Omental fat pad (tissue), 4 donors: ENCODE measurements at places on chromosomes 12 and 14.

DNA sequence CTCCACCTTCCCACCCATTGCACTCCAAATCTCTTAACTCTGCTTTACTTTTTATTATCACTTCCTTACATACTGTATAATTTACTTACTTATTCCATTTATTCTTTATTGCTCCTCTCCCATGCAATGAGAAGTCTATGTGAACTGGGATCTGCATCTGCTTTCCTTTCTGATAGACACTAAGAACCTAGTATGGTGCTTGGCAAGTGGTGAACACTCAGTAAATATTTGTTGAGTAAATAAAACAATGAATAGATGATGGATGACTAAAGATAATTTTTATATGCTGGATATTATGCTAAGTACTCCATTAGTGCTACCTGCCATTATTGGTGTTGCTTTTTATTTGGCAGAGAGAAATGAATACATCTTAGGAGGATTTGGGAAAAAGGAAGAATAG is 151.0 kb downstream of the TPH2 start:
- no peak for DNase-seq

GRCh38 chr12:120630104-120630892 is 10.1 kb upstream of the CABP1 start:
- no peak for DNase-seq

GRCh38 chr14:70845601-70846000 is 36.3 kb upstream of the MAP3K9 start:
- no peak for DNase-seq

- no peak for DNase-seq
These were observed 74.4 kb downstream of the DAAM1 start for GRCh38 chr14:59262717-59263454.

- DNase-seq: no peak
These were observed 17.0 kb downstream of the ZDHHC22 start for GRCh38 chr14:77124345-77125280.

- DNase-seq: no peak
These were observed 9.2 kb downstream of the TUNAR start for GRCh38 chr14:95885866-95886265.

DNA sequence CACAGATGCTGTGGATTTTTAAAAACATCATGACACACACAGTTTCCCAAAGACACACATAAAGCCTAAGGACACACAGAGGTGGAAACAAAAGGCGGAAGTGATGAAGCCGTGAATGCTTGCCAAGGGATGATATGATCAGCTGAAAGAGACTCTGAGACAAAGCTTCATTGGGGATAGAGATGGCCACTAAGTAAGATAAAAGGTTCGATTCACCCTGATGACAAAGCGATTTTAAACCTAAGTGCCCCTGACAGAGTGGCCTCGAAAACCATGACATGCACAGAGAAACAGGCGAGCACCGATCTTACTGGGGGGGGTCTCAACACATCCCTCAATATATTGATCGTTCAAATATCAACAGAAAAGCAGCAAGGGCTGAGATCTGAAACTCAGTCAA is 20.3 kb upstream of the EIF5 start:
- no peak for DNase-seq

DNA sequence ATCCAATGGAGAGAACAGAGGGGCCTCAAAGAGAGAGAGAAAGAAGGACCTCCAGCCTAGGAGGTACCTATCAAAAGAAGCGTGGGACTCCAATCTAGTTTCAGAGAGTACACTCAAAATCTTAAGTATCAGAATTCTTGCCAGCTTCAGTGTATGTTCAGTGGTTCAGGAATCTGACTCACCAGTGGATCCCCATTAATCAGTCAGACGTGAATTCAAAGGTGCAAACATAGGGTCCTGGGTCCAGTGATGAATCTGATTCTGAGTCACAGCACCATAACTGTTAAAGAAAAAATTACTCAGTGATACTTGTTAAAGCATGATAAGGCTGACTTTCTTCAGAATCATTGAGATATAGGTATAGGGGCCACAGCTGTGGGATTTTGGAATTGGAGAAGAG is 33.2 kb downstream of the ETNK1 start:
- no peak for DNase-seq

DNA sequence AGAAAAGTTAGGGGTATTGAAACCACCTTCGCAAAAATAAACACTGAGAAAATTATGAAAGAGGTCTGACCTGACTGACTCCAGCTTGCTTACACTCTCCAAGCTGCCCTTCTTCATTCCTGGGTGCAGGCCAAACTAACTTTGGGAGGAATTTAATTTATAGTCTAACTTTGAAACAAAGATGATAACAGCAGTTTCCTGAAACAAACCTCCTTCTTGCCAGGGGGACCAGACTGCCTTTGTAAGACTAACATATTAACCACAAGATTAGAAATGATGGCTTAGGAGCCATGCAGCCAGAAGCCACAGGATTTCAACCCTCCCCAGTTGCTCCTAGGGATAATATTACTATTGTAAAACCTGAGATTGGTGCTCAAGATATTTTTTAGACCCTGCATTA is 13.8 kb upstream of the EEA1 start:
- no peak for DNase-seq

GRCh38 chr12:89513544-89513943 is 11.1 kb downstream of the GALNT4 start:
- DNase-seq: no peak

DNA sequence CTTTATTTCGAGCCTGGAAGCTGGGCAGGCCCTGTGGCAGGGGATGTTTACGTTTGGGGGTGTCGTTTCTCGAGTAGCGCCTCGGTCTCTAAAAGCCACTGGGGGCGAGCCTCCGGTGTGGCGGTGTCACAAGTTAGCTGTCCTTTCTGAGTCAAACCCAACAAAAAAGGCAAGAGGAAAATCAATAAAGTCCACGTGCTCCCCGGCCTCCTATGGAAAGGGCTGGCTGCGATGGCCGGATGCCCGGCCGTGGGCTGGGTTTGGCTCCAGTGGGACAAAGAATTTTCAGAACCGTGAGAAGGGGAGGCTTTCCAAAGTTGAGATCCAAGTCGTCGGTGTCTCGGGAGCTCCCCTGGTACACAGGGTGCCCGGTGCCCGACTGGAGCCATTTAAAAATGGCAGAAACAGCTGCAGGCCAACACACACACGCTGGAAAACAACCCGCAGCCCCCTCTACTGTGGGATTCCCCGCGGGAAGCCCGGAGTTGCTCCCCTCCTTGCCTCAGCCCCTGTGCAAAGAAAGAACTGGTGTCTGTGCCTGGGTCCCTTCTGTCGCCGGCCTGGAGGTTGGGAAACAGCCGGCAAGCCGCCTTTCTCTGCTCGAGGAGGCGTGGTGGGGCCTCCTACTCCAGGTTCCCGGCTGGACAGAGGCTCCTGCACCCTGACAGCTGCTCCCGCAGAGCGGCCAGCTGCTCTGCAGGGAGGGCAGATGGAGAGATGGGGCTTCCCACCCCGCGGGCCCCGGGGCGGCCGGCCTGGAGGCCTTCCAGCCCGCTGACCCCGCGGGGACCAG is 1.9 kb downstream of the BCL7A start:
- no peak for DNase-seq

- DNase-seq: no peak
These were observed 184.2 kb downstream of the KCNA5 start for GRCh38 chr12:5227708-5228373.

- no peak for DNase-seq
These were observed 720.5 kb downstream of the VRK1 start for GRCh38 chr14:97517566-97518234.

DNA sequence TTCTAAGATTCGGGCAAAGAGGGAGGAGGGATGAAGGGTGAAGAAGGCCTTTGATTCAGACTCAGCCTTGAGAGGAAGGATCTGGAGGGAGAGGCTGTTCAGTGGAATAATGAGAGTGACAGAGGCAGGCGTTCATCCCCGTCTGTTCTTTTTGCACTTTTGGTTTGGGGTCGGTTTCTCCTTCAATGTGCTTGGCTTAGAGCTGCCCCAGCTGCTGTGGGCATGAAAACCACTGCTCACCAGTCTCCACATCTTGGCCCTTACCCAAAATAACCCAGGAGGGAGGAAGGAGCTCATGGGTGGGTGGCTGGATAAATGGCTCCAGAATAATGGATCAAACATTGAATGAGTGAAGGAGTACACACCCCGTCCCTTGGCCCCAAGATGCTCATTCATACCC is 261.7 kb upstream of the FKBP4 start:
- no peak for DNase-seq

- DNase-seq: peak; percentile 95
These were observed 199.5 kb upstream of the DCN start for GRCh38 chr12:91382081-91382543.

DNA sequence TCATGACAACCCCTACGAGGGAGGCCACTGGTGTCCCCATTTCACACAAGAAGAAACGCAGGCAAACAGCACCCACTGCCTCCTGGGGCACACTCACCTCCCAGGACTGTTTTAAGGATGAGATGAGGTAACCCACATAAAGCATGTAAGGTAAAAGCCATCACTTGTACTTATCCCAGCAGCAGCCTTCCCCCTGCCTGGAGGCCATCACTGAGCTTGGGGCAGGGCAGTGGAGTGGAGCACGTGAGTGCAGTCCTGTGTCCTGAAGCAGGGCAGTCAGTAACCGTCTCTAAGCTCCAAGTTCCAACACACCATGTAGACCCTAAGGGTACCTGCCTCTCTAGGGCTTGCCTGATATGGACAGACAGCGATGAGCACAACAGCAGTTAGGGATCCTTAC is 1.7 kb downstream of the POLE start:
- DNase-seq: no peak

GRCh38 chr12:92470608-92471021 is 232.2 kb upstream of the PLEKHG7 start:
- no peak for DNase-seq

DNA sequence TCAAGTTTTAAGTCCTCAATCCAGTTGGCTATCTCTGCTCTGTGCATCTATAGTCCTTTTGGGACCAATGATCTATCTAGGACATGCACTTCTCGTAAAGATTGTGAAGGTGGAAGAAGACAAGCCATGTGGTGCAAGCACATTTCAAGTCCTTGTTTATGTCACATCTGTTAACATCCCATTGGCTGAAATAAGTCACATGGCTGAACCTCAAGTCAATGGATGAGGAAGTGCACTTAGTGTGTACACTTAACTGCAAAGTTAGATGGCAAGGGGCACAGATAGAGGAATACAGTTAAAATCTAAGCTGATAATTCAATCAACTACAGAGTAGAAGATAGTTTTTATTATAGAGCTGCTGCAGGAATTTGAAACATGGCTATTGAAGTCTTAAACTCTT is 362.8 kb upstream of the TBX3 start:
- DNase-seq: no peak

DNA sequence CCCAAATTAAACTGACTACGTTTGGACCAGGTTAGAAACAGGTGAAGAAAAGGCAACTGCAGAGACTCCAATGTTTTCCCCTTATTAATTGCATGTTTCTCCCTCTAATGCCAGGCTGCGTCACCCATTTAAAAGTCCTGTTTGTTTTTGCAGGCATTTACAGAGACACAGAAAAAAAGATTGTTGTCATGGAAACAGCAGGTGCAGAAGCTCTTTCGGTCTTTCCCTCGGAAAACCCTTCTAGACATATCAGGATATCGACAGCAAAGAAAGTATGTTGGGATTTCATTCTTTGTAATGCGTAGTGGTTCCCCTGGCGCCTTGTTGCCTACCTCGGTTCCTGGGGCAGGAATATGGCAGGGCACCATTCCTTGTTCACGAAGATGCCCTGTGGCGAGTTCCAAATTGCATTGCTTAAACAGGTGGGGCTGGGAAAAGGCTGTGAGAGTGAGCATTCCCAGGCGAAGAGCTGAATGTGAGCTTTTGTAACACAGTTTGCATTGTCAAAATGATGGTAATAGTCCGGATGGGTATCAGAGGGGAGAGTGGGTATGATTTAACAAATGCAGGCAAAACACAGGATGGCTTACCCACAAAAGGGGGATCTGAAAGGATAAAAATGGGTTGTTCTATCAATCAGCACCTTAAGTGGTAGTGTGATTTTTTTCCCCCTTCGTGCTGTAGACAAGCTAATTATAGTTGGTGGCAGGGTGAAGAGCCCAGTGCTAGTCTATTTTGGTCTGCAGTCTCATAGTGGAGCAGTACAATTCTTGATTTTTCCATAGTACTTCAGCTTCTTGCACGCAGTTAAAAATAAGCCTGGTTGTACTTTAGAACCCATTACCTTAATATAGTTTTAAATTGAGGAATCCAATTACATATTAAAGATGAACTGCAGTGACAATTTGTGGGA is 132.4 kb downstream of the GCH1 start:
- no peak for DNase-seq

DNA sequence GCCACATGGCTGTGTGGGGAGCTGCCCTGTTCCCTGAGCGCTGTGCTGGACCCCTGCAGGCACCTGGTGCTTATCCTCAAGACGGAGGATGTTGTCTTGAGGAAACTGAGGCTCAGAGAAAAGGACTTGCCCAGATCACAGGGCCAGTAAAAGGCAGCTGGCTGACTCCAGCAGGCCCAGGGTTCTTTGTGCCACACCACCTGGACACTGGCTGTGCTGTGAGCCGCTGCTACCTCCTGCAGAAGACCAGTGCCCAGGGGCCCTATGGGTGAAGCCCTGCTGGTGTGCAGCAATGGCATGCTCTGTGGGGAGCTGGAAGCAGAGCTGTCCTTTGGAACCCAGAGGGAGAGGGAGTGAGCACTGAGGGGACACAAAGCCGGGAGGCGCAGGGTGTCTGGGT is 75.9 kb downstream of the DDX51 start:
- no peak for DNase-seq

DNA sequence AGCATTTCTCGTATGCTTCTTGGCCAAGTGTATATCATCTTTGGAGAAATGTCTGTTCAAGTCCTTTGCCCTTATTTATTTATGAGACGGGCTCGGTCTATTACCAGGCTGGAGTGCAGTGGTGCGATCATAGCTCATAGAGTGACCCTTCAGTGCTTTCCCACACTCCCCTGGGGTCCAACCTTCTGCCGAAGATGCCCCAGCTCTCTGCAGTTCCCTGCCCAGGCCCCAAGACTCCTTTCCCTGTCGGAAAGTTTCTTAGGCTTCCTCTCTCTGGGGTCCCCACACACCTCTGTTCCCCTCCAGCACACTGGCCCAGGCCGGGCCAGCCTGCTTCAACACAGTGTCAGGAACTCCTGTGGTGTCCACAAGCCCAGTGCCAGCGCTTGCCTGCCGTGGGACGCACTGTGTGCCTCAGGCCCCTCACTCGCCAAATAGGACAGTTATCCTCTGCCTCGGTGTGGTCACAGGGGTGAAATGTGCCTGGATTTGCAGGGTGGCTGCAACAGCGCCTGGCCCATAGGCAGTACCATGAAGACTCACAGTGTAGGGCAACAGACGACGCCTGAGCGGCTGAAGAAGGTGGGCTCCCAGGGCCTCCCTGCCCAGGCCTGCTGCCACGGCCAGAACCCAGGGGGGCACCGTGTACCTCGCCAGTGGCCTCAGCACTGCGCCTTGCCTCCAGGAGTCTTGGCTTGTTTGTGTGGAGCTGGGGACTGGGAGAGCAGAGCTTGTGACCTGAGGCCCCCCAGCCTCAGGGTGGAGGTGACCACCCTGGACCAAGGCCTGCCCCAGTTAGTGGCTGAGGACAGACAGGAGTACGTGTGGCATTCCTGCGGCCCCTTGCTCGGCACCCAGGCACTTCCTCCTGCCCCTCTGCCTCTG is 4.9 kb upstream of the ASPG start:
- DNase-seq: no peak
